ENCODE measurements at places on chromosomes 2 and 18.
A peak's percentile ranks its signal among the peaks of the same experiment; 100 is the strongest.

GRCh38 chr2:157246765-157247407 is 10.6 kb upstream of the GALNT5 start:
- DNase-seq, result no peak
- no peak overlapping the region for H3K4me3 ChIP-seq
- no peaks in the 10 kb centered on the region for H3K4me1 ChIP-seq
- no peak overlapping the region for H3K27ac ChIP-seq

- H3K4me3 ChIP-seq, result no peak overlapping the region
- no peak for DNase-seq
- no peaks in the 10 kb centered on the region for H3K27me3 ChIP-seq
- no peaks in the 10 kb centered on the region for H3K36me3 ChIP-seq
- H3K4me1 ChIP-seq, result peaks cover 5% of the 10 kb centered on the region
These were observed 3.8 kb upstream of the ALS2 start for GRCh38 chr2:201784563-201784962.

- H3K4me3 ChIP-seq, result no peak overlapping the region
- H3K36me3 ChIP-seq, result no peaks in the 10 kb centered on the region
- H3K27ac ChIP-seq, result no peak overlapping the region
These were observed 470.4 kb upstream of the ACVR2A start for GRCh38 chr2:147374423-147374811.

- H3K4me1 ChIP-seq, result peaks cover 14% of the 10 kb centered on the region
- H3K4me3 ChIP-seq, result peak overlapping the region; percentile 92
- H3K27ac ChIP-seq, result no peak overlapping the region
- no peaks in the 10 kb centered on the region for H3K27me3 ChIP-seq
These were observed 631 bp downstream of the MORN2 start for GRCh38 chr2:38876407-38876806.

GRCh38 chr2:137705296-137705695 is 259.0 kb upstream of the HNMT start:
- H3K36me3 ChIP-seq, result no peaks in the 10 kb centered on the region
- H3K4me3 ChIP-seq, result no peak overlapping the region
- DNase-seq, result no peak
- no peaks in the 10 kb centered on the region for H3K27me3 ChIP-seq

Measured in adrenal gland (tissue), 19 donors.